ENCODE measurements at places on chromosomes 3 and 15.

- DNase-seq = peak; percentile 34
Measured at GRCh38 chr3:80771085-80771484, 990.4 kb downstream of the GBE1 start.

DNA sequence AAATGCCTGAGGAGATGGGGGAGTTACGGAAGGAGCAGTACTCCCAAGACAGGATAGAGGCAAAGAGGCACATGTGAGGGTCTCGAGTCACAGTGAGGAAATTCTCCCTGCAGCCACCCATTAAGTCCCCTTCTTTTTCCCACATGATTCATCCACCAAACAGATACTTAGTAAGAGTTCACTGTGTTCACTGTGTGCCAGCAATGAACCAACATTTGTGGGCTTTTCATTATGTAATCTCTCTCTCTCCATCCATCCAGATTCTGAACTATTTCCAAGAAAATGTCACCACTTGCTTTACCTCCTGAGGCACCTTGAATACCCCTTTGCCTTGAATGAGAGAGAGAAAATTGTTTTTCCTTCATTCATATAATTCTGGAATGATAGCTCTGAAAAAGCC lies 24.6 kb upstream of the LRRFIP2 start:
- DNase-seq = no peak

GRCh38 chr15:78177447-78177873 lies 28.3 kb downstream of the IDH3A start:
- DNase-seq = no peak

- DNase-seq = no peak
Measured at GRCh38 chr3:59512066-59512465, 462.2 kb upstream of the CFAP20DC start.

GRCh38 chr3:115922681-115923347 lies 299.5 kb downstream of the GAP43 start:
- DNase-seq = no peak

DNA sequence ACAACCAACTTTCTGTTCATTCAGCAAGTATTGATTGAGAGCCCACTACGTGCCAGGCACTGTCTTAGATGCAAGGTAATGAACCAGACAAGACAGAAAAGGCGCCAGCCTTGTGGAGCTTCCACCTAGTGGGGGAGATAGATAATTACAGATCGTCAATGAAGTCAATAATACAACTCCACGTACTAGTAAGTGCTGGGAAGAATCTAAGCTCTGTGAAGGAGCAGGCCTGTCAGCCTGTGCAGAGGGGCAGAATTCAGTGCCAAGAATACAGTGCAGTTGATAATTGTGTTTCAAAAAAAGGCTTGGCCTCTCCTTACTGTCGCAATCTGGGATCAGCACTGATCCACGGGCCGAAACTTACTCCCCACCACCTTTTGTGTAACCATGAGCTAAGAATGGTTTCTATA lies 186.3 kb downstream of the FEZF2 start:
- no peak for DNase-seq

DNA sequence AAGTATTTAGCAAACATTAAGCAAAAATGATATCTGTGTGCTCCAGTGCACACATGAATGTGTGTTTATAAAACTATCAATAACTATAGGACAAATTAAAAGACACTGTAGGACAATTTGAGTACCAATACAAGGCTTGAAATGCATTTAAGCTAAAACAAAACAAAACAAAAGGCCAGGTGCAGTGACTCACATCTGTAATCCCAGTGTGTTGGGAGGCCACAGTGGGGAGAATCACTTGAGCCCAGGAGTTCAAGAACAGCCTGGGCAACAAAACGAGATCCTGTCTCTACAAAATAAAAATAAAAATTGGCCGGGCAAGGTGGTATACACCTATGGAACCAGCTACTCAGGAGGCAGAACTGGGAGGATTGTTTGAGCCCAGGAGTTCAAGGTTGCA lies 50.7 kb downstream of the CSNK1G1 start:
- DNase-seq = no peak

GRCh38 chr3:79052054-79052681 lies 715.6 kb downstream of the ROBO1 start:
- no peak for DNase-seq
